ENCODE measurements at places on chromosomes 12 and 14. TPM values are rescaled to one million over a fixed set of nuclear protein-coding genes. Genes with fewer than 3 reads are reported as not detected.

DNA sequence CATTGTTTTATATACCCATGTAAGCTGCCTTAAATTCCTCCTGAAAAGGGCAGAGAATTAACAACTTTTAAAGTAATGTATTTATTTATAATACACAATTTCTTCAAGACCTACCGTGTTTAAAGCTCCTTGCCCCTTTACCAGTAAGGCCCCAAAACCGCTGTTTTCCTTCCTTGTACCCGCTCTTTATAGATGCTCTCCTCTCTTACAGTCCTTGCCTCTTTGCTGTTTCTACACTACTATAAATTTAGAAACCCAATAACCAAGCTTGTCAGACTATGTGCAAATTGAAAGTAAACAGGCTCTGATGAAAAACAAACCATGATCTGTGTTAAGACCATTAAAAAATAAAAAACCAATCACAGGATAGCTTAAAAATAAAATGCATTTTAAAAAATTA is 3.9 kb downstream of the MPHOSPH9 start:
- no peak for DNase-seq

DNA sequence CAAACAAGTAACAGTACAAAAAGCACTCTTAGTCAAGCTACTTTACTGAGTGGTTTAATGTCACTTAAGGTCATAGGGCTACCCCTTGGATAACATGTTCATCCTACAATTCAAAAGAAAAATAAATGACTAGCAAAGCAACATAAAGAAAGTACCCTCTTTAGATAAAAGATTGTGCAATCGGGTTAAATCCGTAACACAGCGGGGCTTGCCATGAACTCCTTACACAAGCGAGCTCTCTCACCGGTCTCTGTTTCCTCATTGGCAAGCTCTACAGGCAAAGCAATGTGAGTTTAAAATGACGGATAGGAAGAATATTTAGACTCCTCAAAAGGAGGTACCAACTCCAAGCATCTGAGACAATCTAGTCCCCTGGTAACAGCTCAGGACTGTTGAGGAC is 140.6 kb downstream of the EGLN3 start:
- DNase-seq = no peak

GRCh38 chr12:117178301-117178700 is 12.0 kb downstream of the FBXO21 start:
- no peak for DNase-seq

DNA sequence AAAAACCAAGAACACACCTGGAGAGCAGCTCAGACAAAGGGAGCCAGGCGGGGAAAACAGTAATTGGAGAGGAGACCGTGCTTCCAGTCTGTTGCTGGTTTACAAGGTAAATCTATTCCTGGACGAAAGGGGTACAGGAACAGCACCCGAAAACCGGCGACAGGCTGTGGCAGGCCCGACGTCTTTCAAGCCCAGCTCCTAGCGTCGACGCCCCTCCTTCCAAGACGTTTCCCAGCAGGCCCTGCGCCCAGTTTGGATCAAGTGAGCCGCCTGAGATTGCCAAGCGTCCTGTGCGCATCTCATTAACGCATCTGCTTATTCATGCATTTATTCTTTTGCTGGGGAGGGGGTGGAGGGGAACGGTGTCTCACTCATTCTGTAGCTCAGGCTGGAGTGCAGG is 1.4 kb downstream of the C12orf56 start:
- DNase-seq = no peak

- DNase-seq = no peak
Observed at GRCh38 chr12:94615260-94616181, 34.8 kb downstream of the TMCC3 start.

DNA sequence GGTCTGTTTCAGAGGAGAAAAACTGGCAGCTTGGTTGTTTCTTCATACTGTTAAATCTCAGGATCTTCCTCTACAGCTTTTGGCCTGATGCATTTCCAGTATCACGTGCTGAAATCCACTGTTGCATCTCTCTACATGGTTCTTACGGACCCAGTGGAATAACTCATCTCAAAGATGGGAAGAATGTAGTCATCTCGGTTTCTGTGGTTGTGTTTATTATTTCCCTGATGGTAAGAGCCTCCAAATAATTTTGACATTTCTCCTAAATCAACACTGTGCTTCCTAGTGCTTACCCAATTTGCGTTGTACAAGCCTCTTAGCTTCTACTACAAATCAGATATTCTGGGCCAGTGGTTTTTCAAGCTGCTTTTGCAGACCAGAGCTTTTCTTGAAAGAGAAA is 812.8 kb downstream of the C12orf50 start:
- DNase-seq = no peak

DNA sequence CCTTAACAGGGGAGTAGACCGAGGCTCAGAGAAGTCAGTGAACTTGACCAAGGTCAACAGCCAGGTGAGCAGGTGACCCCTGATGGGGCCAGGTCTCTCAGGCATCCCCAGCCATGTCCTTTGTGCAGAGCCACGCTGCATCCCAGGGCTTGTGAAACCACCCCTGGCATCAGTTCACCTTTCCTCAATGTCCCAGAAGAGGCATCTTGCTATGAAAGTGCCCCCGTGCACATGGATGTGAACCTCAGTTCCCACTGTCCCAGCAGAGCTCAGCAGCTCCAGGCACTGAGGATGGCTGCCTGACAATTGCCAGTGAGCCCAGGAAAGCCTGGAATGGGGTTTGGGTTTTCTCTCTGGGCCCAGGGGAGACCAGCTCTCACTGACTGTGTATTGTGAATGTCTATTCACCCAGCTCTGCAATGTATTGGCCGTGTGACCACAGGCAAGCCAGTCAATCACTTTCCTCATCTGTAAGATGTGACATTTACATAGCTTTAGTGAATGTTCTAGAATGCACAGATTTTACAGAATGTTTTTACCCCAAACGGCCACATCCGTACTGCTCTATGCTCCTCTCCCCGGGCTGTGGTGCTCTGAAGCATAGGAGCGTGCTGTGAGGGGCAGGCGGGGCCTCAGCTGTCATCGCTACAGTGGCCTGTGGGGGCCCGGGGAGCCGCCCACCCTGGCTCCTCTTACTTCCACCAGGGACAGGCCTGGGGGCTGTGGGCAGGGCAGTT is 4.9 kb downstream of the CACNA2D4 start:
- DNase-seq = no peak

DNA sequence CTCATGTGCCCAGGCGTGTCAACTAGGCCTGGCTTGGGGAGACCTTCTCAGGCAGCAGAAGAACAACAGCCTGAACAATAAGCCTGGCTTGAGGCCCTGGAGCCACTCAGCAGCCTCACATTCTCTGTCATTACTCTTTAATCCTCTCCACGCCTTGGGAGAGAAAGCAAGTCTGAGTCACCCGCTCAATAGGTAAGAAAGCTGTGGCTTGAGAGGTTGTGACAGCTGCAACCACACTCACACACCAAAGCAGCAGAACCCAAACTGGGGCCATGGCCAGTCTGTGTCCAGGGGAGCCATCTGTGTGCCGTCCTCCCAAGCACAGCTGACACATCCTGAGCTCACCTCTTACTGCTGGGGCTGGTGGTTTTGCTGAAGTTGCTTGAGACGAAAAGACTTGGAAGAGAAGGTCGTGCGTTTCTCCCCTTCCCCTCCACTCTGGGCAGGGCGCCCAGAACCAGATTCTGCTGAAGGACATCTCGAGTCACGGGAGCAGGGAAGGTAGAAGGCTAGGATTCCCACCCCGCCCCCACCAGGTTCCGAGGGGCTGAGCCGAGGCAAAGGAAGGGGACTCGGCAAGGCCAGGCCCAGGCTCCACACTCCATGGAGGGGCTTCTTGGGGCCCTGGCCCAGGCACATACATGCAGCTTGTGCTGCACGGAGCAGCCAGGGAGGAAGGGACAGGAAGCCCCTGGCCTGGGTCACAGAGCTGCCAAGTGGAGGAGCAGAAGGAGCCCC is 5.5 kb downstream of the TMEM63C start:
- DNase-seq = no peak

Gene GZMB
- 7.0 TPM for polyA plus RNA-seq

Gene KCNH3
- 3.3 TPM for polyA plus RNA-seq

Gene REC8
- 47.8 TPM for polyA plus RNA-seq

Gene NOVA1
- polyA plus RNA-seq = 2.0 TPM

Gene KLRF1
- 3.3 TPM for polyA plus RNA-seq

Gene KERA
- 0.09 TPM for polyA plus RNA-seq
